ENCODE measurements at places on chromosomes 6 and 20. TPM values are rescaled to one million over a fixed set of nuclear protein-coding genes. Genes with fewer than 3 reads are reported as not detected.

GRCh38 chr20:38158701-38159351, 6.2 kb downstream of the TGM2 start:
- DNase-seq = no peak

DNA sequence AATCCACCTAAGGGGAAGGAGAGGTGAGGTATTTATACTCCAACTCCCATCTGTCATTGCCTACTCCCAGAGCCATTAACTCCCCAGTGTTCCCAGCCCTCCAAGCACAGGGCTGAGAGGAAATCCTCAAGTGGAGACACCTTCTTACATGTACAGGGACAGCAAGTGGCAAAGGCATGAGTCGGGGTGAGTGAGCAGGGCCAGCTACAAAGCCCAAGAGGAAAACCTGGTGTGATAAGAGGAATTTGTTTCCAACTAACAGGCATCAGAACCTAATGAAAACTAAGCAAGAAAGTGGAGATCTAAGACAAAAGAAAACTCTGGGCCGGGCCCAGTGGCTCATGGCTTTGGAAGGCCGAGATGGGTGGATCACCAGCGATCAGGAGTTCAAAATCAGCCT, 70.0 kb upstream of the SRSF6 start:
- DNase-seq = no peak

DNA sequence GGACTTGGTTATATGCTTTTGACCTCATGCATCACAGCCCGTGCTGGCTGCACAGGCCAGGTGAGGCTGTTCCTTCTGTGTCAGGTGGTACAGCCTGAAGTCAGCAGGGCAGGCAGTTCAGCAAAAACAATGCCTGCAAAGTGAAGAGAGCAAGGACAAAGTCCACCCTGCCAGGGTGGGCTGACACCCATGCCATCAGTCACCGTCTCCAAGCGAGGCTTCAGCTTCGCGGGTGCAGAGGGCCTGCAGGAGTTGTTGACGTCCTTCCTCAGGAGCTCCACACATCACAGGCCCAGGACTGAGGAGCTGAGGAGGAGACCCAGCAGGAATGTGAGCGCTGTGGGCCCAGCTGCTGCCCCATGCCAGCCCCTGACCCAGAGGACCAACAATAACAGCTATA, 111.3 kb downstream of the SASH1 start:
- no peak for DNase-seq

GRCh38 chr6:3231247-3232016, 4.0 kb upstream of the TUBB2B start:
- DNase-seq = peak; percentile 93

DNA sequence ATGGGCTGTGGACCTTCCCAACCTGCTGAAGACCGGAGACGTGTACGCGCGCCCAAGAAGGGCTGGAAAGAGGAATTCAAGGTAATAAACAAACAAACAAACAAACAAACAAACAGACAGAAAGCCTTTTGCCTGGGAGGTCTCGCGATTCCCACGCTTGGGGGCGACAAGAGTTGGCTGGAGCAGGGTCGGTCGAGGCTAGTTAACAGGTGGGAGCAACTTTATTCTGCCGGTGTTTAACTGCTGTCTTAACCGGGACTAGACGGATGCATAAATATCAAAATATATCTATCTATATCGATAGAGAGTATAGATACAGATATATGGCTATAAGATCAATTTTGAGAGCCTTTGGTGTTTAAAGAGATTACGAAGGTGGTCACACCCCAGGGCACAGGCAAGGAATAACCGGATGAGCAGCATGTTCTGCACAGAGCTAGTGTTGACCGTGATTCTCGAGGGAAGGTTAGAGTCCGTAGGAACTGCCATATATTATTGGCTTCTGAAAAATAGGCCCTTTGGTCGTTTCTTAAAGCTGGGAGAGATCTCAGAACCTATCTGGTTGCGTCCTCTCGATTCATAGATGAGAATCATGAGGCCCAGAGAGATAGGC, 514 bp downstream of the STMND1 start:
- DNase-seq = no peak

- DNase-seq = no peak
Observed at GRCh38 chr6:40584741-40585140, 2.4 kb downstream of the LRFN2 start.

DNA sequence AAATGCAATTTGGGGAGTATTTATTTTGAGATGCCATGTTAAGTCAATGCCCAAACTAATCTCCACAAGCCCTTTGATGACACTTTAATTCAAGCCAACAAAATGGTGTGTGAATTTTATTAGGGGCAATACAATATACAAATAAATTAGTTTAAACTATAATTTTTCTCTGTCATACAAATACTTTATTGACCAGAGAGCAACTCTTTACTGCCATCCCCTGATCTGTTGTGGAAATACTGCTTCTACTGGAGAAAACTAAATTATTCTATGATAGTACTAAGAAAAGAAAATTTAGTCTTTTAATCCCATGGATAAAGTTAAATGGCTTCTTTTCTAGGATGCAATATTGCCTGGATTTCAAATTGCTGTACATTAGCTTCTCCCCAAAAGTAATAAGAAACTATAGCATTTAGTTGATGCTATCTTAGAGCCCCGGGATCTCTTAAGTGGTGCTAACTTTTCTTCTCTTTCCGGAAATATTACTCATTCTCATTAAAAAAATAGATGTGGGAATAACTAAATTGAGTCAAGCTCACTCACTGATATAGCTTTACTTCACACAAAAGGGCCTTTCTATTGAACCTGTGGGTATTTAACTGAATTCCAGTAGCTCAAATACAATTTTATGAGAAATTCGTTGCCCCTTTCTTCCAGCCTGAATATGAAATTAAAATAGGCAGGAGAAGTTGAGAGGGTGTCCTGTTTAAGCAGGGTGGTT, 49.2 kb downstream of the SMPDL3A start:
- DNase-seq = peak; percentile 28

- DNase-seq = no peak
Observed at GRCh38 chr20:19451231-19451922, 238.9 kb downstream of the SLC24A3 start.

- no peak for DNase-seq
Observed at GRCh38 chr20:38126932-38127621, 38.0 kb downstream of the TGM2 start.

DNA sequence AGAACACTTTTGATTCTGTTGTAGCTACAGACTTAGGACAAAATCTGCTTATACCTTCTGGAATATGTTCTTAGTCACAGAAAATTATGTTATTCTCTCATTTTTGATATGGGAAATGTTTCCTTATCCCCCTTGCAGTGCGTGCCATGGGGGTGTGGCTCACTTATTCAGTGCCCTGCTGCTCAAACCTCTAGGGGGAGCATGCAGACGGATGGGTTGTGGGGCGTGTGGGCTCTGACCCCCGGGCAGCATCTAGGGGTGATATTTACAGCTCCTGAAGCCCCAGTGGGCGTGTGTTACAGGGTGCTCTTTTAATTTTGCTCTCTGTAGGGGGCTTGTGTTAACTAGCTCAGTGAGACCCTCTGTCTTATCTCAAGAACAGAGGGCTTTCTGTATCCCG, 61.3 kb upstream of the FERMT1 start:
- DNase-seq = peak; percentile 41

GRCh38 chr6:20669571-20670314, 135.5 kb downstream of the CDKAL1 start:
- DNase-seq = no peak

GRCh38 chr6:32622545-32623401, 14.4 kb upstream of the HLA-DQA1 start:
- peak; percentile 60 for DNase-seq

DNA sequence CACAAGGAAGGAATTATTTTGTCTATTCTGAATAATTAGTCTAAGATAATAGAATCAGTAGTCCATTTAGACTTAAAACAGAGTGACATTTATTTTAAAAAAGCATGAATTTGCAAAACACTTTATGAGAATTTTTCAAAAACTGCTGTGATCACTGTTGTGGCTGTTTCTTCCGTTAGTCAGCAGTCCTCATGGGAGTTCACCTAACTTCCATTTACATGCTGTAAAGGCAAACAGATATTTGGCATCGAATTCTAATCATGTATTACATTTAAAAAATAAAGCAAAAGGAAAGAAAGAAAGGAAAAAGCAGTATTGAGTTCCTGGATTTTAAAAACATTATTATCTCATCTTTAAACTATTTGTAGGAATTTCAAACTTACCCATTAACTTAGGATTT, 111.8 kb downstream of the MTHFD1L start:
- no peak for DNase-seq

GRCh38 chr6:39951716-39952115, 17.5 kb upstream of the MOCS1 start:
- DNase-seq = no peak

DNA sequence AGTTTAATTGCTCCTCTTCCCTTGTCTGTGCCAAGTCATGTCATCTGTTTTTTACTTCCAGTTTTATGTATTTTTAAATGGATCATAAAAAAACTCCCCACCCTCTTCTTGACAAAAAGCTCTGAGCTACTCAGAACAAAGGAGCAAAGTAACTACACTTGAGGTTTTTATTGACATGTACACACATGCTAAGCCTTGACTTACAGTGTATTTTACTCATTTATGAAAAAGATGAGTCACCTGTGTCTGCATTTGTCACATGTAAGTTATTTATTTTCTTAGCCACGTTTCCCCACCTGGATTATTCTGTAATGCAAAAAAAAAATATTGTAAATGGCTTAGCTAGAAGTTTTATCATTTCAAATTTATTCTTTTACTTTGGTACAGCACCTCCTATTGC, 628.8 kb upstream of the SLC35B3 start:
- DNase-seq = no peak

- peak; percentile 54 for DNase-seq
Observed at GRCh38 chr6:166588691-166589336, 2.3 kb upstream of the RAMACL start.

- DNase-seq = no peak
Observed at GRCh38 chr20:39800111-39800510, 838.0 kb downstream of the DHX35 start.

GRCh38 chr6:170182093-170182780, 108.6 kb downstream of the DLL1 start:
- no peak for DNase-seq

GRCh38 chr6:10332111-10332510, 82.8 kb downstream of the TFAP2A start:
- no peak for DNase-seq

DNA sequence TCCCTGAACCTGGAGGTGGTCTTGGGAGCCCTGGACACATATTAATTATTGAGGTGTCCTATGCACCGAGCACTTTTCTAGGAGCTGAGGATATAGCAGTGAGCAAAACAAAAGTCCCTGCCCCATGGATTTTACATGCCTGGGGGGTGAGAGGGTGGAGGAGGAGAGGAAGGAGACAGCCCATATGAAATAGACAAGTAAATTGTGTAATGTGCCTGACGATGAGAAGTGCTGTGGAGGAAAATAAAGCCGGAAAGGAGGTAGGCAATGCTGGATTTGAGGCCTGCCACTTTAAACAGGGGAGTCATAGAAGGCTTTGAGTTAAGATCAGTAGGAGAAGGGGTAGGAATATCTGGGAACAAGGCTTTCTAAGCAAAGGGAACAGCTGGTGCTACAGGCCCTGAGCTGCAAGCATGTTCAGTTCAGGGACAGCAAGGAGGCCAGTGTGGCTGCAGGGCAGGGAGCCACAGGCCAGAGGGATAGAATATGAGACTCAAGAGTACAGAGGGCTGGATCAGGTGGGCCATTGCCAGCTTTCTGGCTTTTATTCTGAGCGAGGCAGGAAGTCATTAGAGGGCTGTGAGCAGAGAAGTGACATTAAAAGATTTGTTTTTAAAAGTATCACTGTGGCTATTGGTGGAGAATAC, 19.1 kb upstream of the MYLIP start:
- DNase-seq = no peak

- no peak for DNase-seq
Observed at GRCh38 chr6:128367437-128367836, 153.0 kb downstream of the PTPRK start.

DNA sequence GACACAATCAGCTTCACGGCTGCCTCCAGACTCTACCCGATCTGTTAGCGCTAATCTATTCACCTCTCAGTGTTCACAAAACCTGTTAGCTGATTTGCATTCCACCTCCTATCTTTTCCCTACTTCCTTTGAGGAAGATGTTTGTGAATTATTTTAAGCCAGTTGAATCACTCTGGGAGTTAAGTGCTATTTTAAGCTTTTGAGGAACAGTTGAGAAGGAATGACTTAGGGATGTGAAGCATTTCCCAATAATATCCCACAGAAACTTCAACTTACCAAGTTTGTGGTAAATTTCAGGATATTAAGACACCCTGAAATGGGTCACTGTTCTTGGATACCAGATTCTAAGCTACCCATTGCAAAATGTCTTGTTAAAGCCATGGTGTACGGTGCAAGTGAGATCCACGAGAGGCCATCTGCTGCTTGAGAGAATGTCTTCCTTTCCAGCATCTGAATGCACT, 145.2 kb upstream of the CITED2 start:
- DNase-seq = no peak

DNA sequence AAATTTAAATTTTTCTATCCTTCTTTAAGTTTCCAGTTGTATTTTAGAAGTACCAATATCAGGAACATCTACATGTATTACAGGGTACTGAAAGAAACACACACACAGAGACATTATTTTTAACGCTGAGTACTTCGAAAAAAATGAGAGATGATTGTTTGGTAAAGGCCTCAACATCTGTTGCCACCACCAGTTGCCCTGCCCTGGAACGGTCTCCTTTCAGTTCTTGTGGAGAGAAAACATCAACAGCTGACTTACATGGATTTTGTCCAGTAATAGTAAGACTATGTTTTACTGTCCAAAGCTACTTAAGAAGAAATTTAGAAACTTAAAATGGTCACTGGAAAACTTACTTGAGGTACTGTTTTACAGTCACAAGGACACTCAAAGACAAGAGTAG, 16.7 kb downstream of the HMGCLL1 start:
- DNase-seq = no peak

- DNase-seq = no peak
Observed at GRCh38 chr6:25035174-25035511, 99.4 kb upstream of the RIPOR2 start.

DNA sequence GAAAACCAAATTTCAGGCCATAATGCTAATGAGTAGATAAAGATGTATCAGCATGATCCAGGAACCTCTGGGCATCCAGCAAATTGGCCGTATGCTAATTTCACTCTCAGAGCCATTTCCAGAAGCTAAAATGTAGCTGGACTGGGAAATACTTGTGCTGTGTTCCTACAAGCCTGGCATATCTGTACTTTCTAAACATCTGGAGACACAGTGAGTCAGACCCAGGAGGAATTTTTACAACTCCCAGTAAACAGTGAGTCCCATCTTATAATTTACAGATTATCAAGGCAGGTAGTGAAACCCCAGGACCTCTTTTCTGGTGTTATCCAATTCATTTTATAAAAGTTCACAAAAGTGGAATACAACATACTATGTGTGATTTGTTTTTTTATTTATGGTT, 683.0 kb upstream of the ADGRB3 start:
- no peak for DNase-seq

KHDC1L gene
- total RNA-seq = not detected

PRSS16 gene
- total RNA-seq = 11.8 TPM

GHRH gene
- not detected for total RNA-seq

IMPG1 gene
- not detected for total RNA-seq

BMP5 gene
- 0.07 TPM for total RNA-seq

TMEM74B gene
- total RNA-seq = 4.8 TPM

ACTL10 gene
- 1.9 TPM for total RNA-seq

HDGFL1 gene
- total RNA-seq = not detected

IL17F gene
- total RNA-seq = not detected

FNDC11 gene
- 6.5 TPM for total RNA-seq

FANCE gene
- 18.5 TPM for total RNA-seq

ALDH8A1 gene
- not detected for total RNA-seq

HTR1E gene
- 0.19 TPM for total RNA-seq

Data from GM23338 (cell line).